ENCODE measurements at places on chromosomes 2 and 18. TPM values are rescaled to one million over a fixed set of nuclear protein-coding genes. Genes with fewer than 3 reads are reported as not detected.
A peak's percentile ranks its signal among the peaks of the same experiment; 100 is the strongest.

The LDLRAD4 gene
- 23.7 TPM for total RNA-seq

The LYPD6 gene
- total RNA-seq: 1.4 TPM

DNA sequence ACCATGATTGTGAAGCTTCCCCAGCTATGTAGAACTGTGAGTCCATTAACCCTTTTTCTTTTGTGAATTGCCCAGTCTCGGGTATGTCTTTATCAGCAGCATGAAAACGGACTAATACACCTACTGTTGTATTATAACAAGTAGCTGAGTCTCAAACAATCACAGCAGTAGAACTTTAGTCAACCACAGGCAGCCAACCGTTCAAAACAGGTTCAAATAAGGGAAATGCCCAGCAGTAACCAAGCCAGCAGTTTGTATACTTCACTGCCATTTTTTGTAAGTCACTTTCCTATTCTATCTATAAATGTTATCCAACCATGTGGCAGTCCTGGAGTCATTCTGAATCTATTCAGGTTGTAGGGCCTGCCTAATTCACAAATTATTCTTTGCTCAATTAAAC, 1560.6 kb upstream of the SLC39A10 start:
- no peak for DNase-seq

The COL3A1 gene
- total RNA-seq: 36.4 TPM

The MARCO gene
- total RNA-seq: 11.0 TPM

GRCh38 chr18:5064841-5065370, 132.2 kb downstream of the AKAIN1 start:
- DNase-seq: no peak

The ZSWIM2 gene
- total RNA-seq: not detected

GRCh38 chr2:127542231-127542630, 6.7 kb downstream of the MYO7B start:
- no peak for DNase-seq

DNA sequence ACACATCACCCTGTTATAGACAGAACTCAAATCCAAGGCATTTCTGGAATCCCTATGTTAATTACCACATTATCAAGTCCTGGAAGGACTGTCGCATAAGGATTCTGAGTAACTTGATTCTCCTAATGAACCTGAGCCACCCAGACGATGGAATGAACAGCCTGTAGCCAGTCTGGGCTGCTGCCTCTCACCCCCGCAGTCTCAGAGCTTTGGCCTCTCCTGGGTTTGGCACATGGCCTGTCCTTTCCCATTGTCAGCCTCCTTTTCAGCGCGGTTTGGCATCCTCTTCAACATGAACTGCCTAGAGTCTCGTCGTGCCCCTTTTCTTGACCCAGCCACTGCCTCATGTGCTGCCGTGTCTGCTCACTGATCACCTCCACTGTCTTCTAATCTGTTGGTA, 147.6 kb downstream of the SLC8A1 start:
- no peak for DNase-seq

DNA sequence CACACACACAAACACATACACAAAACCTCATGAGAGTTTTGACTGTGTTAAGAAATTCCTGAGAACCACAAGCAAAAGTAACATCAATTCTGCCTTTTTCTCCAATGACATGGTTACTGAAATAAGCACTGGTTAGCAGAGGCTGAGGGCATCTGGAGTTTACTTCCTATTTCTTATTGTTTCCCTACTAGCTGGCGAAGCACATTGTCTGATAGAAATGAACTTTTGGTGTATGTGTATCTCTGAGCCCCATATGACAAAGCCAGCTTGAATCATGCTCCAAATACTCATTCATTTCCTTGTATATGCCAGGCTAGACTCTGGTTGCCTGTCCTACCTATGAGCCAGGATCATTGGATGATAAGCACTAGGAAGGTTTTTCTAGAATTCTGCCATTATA, 203.1 kb downstream of the NCKAP5 start:
- no peak for DNase-seq

GRCh38 chr18:9055626-9056025, 46.9 kb upstream of the NDUFV2 start:
- DNase-seq: no peak

The ACADL gene
- total RNA-seq: 126 TPM

DNA sequence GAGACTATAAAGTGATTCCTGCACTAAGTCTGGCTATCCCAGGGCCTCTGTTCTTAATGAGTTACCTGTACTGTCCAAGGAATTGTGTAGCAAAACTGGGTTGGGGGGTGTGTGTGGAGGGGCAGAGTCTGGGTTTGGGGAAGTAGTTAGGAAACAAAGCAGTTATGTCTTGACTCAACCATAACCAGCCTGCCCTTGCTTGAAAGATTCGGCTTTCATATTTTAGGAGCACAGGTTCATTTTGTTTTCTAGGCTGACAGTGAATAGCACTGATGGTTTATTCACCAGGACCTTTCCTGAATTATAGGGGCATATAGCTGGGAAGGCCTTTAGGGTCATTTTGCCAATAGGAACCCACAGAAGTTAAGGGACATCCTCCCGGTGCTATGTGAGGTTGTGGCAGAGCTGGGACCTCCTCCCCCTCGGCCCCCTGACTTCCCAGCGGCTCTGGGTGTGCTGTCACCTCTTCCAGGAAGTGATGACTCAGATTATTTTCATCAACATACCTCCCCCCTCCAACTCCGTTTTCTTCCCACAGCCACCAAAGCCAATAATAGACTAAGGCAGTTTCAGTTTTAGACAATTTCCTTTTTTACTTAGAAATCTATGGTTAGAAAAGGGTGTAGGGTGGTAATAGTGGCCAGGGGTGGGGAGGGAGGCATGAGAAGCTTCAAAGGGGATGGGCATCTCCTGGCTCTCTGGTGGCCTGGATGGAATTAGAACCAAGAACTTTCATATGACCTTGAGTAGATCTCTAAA, 44.8 kb downstream of the SETBP1 start:
- no peak for DNase-seq

DNA sequence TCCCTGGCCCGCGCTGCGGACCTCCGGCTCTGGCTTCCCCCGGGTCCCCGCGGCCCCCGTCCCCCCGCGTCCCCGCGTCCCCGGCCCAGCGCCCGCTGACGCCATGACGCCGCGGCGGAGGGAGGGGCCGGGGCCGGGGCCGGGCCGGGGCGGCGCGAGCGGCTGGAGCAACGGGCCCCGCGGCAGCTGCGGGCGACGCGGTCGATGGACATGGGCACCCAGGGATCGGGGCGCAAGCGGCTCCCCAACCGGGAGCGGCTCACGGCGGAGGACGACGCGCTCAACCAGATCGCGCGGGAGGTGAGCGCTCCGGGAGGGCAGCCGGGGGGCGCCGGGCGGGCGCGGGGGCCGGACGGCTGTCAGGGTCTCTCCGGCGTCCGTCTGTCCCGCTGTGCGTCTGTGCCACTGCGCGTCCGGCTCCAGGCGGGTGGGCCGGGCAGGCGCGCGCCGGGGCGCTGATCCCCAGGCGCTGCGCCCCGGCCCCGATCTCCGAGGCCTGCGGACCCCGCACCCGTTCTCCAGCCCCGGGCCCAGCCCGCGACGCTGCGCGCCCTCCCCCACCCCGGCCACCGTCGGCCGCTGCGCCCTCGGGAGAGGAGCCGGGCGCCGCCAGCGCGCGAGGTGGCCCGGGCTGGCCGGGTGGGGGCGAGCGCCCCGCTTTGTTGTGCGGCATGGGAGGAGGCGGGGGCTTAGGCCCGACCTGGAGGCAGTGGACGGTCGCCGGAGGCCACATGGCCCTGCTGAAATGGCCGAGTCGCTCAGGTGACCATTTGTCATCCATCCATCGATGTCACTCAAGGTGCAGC, at the start of gene LRRFIP1:
LRRFIP1 (plus strand) TSS at position 147 of the 806 bp plus-strand sequence; CDS start at position 205, 58 bp downstream.
- peak; percentile 59 for DNase-seq

GRCh38 chr2:236571145-236571544, 1.5 kb downstream of the ACKR3 start:
- DNase-seq: peak; percentile 71

The PRKAG3 gene
- total RNA-seq: not detected
